ENCODE measurements at places on chromosomes 6 and 20. TPM values are rescaled to one million over a fixed set of nuclear protein-coding genes. Genes with fewer than 3 reads are reported as not detected.

Gene CLDN20
- not detected for polyA plus RNA-seq

Gene DOK5
- polyA plus RNA-seq, result 5.6 TPM

Gene BPI
- not detected for polyA plus RNA-seq

Gene RCAN2
- 38.9 TPM for polyA plus RNA-seq

Gene HLA-DRA
- not detected for polyA plus RNA-seq

Gene C20orf202
- 0.62 TPM for polyA plus RNA-seq

Gene MAFB
- polyA plus RNA-seq, result 5.6 TPM
